ENCODE measurements at places on chromosomes 3 and 15.

GRCh38 chr3:37559461-37559860 lies 302.2 kb upstream of the CTDSPL start:
- DNase-seq, result no peak

GRCh38 chr3:170144437-170144843 lies 37.1 kb downstream of the PHC3 start:
- no peak for DNase-seq

DNA sequence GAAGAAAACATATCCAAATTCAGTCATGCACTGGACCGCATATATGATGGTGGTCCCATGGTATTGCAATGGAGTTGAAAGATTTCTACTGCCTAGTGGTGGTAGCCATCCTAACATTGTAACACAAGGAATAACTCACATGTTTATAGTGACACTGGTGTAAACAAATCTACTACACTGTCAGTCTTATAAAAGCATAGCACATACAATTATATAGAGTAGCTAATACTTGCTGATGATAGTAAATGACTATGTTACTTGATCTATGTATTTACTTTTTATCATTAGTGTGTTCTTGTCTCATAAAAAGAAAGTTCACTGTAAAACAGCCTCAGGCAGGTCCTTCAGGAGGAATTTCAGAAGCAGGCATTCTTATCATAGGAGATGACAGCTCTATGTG lies 96.0 kb upstream of the CDIN1 start:
- no peak for DNase-seq

GRCh38 chr15:55707518-55707917 lies 35.4 kb downstream of the PRTG start:
- no peak for DNase-seq

DNA sequence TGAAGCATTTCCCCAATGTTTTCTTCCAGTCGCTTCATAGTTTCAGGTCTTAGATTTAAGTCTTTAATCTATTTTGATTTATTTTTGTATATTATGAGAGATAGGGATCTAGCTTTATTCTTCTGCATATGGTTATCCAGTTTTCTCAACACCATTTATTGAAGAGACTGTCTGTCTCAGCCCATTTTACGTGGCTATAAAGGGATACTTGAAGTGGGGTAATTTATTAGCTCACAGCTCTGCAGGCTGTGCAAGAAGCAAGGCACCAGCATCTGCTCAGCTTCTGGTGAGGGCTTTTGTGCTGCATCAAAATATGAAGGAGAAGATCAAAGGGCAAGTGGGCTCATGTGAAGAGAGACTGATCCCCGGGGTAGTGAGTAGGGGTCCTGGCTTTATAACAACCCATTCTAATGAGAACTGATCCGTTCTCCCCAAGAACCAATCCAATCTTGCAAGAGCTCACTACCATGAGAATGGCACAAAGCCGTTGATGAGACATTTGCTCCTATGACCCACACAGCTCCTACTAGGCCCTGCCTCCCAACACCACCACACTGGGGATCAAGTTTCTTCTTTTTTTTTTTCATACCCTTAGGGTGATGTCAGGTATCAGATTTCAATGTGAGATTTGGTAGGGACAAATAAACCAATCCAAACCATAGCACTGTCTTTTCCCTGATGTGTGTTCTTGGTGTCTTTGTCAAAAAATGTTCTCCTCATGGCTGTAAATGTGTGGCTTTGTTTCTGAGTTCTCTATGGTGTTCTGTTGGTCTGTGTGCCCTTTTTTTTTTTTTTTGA lies 63.2 kb downstream of the IQGAP1 start:
- no peak for DNase-seq

DNA sequence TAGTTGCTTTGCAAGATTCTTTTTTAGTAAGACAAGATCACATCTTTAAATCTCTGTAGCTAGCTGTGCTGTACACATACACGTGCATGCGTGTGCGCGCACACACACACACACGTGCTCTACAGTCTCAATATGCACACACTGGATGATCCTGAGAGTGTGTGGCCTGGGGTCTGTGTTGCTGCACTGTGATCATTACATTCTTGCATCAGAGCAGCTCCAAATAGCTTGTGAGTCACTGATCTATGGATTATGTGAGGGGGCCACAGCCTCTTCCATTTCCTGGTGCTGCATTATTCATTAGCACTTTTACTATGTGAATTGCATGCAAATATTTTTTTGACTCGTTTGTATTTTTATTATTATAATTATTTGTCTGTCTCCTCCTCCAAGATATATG lies 34.6 kb downstream of the MCTP2 start:
- no peak for DNase-seq

- DNase-seq, result no peak
Observed at GRCh38 chr15:60115579-60116380, 111.7 kb downstream of the FOXB1 start.

DNA sequence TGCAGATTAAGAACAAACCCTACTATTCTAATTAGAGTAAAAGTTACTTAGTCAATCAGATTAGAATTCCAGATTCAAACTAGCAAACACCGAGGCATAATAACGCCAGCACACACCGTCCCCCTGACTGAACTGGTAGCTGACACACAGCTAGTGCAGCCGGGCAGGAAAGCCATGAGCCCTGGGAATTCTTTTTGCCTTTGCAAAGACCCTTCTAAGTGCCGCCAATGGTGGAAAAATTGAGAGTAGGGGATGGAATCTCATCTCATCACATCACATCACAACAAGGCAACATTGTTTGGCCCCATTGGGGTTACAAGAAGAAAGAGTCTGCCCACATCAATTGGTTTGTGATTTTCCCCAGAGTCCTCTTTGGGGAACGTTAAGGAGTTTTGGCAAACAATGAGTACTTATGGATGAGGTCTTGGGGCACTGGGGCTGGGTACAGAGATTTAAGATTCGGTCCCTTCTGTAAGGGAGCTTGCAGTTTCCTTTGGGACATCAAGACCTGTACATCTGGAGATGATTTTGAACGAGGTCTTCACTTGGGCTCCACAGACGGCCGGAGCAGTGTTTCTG lies 120.4 kb upstream of the MEF2A start:
- DNase-seq, result no peak

DNA sequence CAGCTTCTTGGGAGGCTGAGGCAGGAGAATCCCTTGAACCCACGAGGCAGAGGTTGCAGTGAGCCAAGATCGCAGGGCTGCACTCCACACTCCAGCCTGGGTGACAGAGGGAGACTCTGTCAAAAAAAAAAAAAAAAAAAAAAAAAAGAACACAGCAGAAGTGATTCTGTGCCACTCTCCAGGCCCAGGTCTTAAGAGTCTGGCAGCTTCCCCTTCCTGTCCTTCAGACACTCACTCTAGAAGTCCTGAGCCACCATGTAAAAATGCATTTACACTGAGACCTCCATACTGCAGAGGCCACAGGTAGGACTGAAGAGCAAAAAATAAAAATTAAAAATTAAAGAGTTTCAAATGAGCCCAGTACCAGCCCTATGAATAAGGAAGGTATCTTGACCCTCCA lies 11.8 kb upstream of the CDV3 start:
- DNase-seq, result no peak

GRCh38 chr3:139355891-139356290 lies 12.1 kb downstream of the MRPS22 start:
- DNase-seq, result no peak

DNA sequence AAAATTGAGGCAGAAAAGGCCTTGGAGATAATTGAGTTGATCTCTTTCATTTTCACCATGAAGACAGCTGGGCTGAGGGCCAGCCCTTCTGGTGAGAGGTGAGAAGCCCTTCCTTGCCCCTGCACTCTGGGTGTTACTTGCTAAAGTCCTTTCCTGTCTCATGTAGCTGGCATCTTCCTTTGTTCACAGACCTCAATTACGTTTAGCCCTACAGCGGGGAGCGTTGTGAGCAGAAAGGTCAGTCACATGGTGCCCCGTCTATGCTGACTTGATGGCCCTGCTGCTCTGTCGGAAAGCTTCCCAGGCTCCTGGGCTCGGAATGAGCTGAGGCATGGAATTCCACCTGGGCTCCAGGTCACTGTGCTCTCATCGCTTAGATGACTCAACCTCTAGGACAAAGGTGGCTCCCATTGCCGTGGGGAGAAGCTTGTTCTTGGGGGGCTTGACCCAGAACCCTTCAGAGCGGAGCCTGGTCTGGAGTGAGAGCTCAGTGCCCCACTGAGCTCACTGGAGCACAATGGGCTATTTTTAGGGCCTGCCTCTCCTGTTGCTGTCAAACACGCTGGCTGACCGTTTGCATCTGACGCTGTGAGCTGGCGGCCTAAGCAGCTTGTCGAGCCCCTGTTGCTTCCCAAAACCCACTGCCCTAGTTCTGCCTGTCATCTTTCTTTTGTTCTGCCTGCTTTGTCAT lies 47.0 kb downstream of the RPLP1 start:
- no peak for DNase-seq

DNA sequence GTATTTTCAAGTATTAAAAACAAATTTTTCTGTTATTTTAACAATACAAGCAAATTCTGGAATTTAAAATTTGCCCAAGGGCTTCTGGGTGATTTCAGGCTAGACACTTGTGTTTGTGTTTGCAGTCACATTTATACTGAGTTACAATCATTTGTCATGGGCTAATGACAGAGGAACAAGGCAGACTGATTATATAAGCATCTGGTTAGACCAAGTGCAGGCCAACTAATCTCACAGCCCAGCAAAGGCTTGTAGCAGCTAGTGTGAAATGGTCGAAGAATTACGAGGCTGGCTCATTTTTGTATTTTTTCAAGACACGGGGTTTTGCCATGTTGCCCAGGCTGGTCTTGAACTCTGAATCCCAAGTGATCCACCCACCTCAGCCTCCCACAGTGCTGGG lies 52.1 kb downstream of the CMTM8 start:
- DNase-seq, result no peak

GRCh38 chr3:127748754-127749327 lies 73.5 kb downstream of the MGLL start:
- no peak for DNase-seq

- no peak for DNase-seq
Observed at GRCh38 chr15:41690636-41691035, 30.4 kb downstream of the MGA start.

- no peak for DNase-seq
Observed at GRCh38 chr3:112020674-112021085, 13.9 kb upstream of the TMPRSS7 start.

DNA sequence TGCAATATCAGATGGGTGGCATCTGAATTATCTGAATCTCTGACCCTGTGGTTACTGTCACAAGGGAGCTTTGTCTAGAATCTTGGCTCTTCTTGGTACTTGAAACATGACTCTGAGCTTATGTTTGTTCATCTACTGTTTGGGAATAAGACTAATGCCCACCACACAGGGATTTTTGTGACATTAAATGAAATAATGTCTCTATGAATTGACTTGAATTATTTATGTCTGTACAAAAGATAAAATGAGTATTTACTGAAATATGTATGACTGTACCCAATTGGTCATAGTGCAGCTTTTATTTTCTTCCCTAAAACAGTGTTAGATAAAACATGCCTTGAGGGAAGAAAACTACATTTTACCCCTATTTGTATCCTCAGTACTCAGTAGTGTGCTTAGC lies 87.9 kb upstream of the ZPLD1 start:
- no peak for DNase-seq

- no peak for DNase-seq
Observed at GRCh38 chr3:3109407-3110298, 521 bp downstream of the IL5RA start.

- peak; percentile 70 for DNase-seq
Observed at GRCh38 chr3:31533169-31534064, 692 bp downstream of the STT3B start.

GRCh38 chr3:140822401-140823047 lies 119.1 kb upstream of the SLC25A36 start:
- DNase-seq, result no peak

DNA sequence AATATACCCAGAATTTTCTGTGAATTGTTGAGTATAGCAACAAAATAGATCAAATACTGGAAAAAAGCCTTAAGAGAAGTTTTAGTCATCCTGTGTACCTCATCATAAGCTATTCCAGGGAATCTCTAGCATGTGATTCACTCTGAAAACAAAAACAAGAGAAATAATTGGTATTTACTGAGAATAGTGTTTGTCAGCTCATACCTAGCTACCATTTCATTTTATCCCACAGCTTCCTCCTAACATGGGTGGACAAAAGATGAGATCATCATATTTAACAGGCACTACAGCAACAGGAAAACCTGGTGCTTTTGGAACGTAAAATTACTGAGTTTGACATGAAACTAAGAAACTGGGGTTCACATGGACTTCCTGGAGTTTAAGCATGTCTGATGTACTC lies 753.5 kb upstream of the NECTIN3 start:
- no peak for DNase-seq

DNA sequence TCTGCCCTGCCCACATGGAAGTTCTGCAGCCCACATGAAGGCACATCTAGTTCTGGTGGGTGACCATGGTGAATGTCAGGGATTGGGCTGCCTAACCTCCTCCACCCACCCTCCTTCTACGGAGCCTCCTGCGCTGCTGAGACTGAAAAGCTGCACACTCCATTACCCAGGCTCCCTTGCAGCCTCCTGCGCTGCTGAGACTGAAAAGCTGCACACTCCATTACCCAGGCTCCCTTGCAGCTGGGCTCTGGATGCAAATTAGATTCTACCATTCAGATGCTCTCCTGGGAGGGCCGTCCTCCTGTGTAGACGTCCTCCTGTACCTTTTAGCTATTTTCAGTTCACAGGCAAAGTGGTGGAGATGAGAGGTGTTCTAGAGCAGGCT lies 32.1 kb downstream of the POMGNT2 start:
- DNase-seq, result no peak

- no peak for DNase-seq
Observed at GRCh38 chr3:37145611-37146010, 28.8 kb downstream of the LRRFIP2 start.

DNA sequence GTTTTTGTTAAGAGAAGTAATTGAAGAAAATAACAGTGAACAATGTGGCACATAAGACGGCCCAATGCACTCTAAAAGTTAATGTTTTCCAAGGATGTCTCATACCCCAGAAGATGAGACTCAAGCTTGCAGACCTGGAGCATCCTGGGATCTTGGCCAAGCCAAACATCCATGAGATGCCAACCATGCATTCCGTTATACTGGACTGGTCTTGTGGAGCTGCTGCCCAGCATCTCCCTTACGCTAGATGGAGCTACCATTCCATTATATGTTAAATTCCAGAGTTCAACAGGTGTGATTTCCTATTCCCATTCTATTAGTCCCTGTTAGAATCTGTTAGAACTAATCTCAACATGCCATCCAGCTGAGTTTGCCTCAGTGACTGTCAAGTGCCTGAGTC lies 181.8 kb downstream of the PDCD6IP start:
- DNase-seq, result no peak

DNA sequence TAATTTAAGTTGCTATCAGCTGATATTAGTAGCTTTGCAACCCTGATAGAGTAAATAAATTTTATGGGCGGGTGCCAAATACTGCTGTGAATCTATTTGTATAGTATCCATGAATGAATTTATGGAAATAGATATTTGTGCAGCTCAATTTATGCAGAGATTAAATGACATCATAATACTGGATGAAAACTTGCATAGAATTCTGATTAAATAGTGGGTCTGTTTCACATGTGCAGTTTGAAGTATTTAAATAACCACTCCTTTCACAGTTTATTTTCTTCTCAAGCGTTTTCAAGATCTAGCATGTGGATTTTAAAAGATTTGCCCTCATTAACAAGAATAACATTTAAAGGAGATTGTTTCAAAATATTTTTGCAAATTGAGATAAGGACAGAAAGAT lies 70.0 kb downstream of the ECT2 start:
- no peak for DNase-seq

- DNase-seq, result no peak
Observed at GRCh38 chr15:78625606-78626280, 4.9 kb upstream of the CHRNA3 start.

GRCh38 chr3:113177526-113177925 lies 33.8 kb upstream of the BOC start:
- DNase-seq, result no peak

- DNase-seq, result no peak
Observed at GRCh38 chr3:15657016-15657415, 55.5 kb downstream of the BTD start.

GRCh38 chr3:10305331-10305902 lies 12.7 kb upstream of the GHRL start:
- DNase-seq, result no peak
